ENCODE measurements at places on chromosomes 2 and 18. TPM values are rescaled to one million over a fixed set of nuclear protein-coding genes. Genes with fewer than 3 reads are reported as not detected.

Gene SCN9A
- 14.0 TPM for total RNA-seq

Gene CXCR1
- total RNA-seq: not detected

Gene PER2
- 10.8 TPM for total RNA-seq

Gene PRKAG3
- total RNA-seq: 0.41 TPM

Gene SIX3
- not detected for total RNA-seq

DNA sequence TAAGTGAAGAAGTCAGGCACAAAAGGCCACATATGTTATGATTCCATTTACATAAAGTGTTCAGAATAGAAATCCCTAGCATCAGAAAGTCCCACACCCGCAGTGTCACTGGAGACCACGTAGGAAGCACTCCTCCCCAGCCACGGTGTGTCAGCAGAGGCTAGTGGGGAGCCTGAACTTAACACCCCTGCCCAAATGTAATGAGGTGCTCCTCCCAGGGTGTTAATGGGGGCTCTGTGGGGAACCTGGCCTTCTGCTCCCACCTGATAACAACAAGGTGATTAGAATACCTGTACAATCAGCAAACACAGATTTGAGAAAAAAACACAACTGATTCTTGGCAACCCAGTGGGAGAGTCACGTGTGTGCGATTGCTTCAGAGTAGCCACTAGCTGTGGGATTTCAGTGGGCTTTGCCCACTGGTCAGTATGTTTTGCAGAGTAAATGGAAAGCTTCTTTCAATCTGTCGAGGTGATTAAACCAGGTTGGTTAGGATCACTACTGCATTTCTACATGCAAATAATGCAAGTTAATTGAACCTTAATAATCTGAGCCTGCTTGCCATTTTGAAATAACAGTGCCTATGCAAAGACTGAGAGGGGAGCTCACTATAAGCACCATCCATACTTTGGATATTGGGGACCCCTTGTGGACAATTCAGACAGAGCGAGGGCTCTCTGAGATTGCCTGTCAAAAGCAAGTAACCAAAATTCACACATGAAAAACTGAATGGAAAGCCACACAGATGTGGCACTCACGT lies 20.6 kb upstream of the ATRAID start:
- DNase-seq: peak; percentile 81

DNA sequence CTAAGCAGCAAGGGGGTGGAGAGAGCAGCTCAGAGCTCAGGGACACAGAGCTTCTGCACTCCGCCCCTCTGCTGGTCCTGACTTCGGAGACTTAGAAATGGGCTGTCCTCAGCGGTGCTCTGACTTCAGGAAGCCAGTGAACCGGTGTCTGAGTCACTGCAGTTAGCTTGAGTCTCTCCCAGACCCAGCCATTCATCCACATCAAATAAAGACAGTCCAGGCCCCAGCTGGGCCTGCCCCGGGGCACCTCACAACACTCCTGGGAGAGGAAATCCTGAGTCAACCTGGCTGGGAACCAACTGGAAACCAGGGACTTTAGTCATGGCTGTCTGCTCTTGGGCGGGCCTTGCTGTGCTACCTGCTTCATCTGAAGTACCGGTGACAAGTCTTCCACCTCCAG lies 5.4 kb upstream of the ITGB6 start:
- DNase-seq: peak; percentile 93

GRCh38 chr18:35267161-35267651 lies 22.8 kb downstream of the ZSCAN30 start:
- DNase-seq: peak; percentile 49

- no peak for DNase-seq
Observed at GRCh38 chr2:44679990-44680389, 261.5 kb upstream of the SIX3 start.

DNA sequence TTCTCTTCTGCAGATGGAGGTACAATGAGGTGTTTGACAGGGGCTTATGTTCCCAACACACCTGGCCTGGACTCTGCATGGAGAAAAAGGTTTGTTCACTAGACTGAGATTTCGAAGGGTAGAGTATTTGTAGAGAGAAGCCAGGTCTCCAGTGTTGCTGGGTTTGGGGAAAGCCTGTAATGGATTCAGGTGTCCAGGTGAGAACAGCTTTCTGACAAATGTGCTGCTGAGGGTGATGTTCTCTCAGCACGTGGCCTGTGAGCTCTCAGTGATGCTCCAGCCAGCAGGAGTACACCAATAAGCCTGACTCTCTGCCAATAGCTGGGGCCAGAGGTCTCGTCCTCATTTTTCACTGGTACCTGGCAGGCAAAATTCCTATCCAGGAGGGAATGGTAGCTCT lies 43.8 kb upstream of the ARHGAP25 start:
- no peak for DNase-seq

DNA sequence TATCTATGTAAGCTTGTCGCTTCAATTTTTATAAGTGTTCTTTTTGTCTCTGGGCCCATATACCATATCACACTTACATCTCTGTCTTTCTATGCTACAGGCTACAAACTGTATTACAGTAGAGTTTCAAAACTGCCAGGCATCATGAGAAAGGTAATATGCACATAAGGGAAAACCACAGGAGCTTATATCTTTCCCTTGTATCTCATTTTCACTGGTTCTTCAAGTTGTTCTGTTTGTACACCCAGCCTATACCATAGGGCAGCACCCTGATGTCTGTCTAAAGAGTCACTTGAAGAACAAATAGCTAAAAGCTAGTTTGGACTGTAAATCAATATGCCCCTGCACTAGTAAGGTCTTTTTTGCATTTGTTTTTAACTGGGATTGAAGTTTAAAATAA lies 366.7 kb downstream of the FIGN start:
- no peak for DNase-seq

DNA sequence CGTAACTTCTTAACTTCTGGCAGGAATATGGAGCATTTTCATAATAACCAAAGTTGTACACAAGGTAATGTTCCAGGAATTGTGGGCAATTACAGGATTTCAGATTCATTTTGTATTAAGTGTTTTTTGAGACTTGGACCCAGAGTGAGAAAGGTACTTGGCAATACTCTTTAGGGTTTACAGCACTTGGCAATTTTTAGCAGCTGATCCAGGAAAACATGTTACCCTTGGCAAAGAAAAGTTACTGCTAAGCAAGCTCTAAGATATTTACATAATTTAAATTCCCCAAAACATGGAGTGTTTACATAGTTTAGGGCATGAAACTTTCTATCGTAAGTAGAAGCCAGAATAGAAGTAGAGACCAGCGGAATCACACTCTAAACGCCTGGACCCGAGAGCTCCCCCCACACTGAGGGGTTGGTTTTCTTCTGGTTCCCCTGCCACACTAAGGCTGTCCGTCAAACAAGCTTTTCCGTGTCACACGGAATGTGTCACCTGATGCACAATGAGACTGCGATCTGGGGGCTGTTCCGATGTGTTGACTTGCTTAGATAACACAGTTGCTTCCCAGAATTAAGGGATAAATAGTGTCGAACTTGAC lies 177.1 kb downstream of the PTGR3 start:
- DNase-seq: no peak

DNA sequence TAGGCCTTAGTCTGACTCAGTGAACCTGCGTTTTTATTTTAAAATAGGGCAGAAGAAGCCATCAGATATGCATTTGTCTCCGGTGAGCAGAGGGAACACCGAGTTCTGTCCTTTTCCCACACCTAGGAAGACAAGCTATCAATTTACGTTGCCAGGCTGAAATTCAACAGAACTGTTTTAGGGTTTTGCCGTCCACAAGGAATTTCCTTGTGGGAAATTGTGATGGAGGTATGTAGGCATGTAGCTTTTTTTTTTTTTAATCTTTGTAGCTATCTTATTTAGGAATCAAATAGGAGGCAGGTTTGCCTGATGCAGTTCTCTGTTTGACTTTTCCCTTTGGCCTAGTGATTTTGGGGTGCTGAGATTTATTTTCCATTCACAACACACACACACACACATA lies 62.0 kb upstream of the ASAP2 start:
- DNase-seq: peak; percentile 61

GRCh38 chr2:145653553-145653952 lies 1133.6 kb upstream of the ZEB2 start:
- no peak for DNase-seq

DNA sequence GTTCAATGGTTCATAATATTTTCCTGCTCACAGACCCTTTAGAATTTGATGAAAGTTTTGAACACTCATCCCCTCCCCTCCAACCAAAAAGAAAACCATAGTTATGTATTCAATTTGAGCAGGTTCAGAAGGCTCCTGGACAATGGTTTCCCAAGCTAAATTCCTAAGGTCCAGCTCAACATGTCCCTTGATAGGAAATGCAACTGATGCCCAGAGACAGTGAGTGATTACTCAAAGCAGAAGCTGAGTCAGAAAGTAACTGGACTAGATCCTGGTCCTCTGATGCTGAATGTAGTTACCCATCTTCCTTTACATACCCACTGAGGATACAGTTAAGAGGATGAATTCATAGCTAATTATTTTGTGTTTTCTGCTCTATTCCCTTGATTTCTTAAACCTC lies 218.9 kb upstream of the NCKAP5 start:
- DNase-seq: peak; percentile 74

DNA sequence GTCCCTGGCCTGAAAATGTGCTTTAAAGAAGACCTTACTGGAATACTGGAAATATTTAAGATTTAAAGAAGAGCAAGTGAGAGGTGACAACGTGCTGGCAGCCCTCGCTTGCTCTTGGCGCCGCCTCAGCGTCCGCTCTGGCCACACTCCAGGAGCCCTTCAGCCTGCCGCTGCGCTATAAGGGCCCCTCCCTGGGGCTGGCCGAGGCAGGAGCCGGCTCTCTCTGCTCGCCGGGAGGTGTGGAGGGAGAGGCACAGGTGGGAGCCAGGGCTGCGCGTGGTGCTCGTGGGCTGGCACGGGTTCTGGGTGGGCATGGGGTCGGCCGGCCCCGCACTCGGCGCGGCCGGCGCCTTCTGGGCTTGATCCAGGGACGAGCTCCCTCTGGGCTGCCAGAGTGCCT lies 2.9 kb upstream of the COQ10B start:
- no peak for DNase-seq

- no peak for DNase-seq
Observed at GRCh38 chr18:62172298-62172697, 14.6 kb downstream of the PIGN start.
